Activated naive CD4-positive, alpha-beta T cell (primary cell): ENCODE measurements at places on chromosomes 16 and 17.

DNA sequence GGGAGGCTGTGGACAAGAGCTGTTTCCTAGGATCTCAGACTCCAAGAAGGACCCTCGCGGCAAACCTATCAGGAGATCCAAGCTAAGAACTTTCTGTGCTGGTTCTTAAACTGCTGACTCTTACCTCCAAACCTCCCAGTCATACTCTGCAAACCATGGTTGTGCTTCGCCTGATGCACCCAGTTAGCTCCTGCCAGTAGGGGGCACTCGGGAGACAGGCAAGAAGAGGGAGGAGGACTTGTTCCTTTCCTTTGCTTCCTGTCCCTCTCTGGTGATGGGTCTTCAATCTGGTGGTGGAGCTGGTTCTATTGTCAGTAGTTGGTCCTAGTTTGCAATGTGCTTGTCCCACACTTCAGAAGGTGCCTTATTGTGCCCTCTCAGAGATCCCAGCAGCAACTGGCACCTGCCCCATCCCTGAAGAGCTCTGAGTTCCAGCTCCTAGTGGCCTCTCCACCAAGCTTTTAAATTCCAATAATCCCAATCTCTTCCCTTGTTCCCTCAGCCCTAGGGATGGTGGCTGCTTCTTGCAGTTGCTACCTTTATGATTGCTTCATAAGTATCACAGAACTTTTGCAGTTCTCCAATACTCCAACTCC, 113.5 kb upstream of the RPL38 start:
- DNase-seq, result no peak

GRCh38 chr17:46964315-46965265, 14.5 kb downstream of the RPRML start:
- DNase-seq, result no peak

GRCh38 chr17:78376161-78376560, 2.3 kb upstream of the PGS1 start:
- DNase-seq, result no peak

DNA sequence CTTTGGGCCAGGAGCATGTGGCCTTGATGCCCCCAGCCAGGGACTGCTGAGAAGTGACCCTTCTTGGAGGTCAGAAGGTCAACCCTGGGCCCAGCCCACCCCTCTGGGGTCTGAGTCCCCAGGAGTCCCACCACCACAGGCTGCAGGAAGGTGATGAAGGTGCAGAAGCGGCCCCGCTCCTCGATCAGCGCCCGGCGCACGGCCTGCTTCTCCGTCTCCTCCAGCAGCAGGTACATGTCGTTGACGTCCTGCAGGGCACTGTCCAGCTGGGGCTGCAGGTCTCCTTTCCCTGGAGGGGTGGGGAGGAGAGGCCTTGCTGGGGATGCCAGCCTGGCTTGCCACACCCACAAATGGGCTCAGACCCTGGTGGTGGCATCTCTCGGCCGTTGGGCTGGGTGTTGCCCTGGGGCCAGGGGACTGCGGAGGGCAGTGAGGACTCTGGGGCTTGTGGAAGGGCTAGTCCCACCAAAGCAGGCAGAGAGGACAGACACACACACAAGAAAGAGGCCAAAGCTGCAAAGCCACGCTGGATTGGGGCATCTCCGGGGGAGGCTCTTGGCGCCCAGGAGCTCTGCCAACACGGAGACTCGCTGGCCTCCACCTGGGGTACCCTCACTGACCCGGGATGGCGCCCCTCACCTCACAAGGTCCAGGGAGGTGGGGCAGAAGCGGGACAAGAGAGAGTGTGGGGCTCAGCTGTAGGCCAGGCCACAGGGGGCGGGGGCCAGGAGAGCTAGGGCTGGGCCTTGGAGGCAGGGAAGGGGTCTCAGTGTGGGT, 7.5 kb downstream of the MTSS2 start:
- no peak for DNase-seq
